SK-N-MC (cell line): ENCODE measurements at places on chromosomes 5 and 9.

- DNase-seq = no peak
These were observed 23.2 kb upstream of the TBC1D9B start for GRCh38 chr5:179930788-179931473.

DNA sequence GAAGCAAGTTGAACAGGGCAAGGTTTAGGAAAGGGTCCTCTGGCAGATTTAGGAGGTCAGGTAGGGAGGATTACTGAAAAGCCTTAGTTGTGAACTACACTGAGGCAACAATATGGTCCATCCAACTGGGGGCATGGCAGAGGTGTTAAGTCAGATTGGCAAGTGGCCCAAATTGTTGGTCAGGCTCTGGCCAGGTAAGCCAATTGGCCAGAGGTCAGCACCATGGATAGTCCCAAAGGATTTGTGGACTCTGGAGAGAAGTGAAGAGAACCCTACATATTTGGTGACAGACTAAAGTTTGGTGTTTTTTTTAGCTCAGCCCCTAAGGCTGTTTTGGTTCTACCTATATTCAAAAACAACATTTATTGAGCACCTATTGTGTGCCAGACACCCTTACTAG lies 39.1 kb upstream of the RASGRF2 start:
- no peak for DNase-seq

- no peak for DNase-seq
These were observed 189.5 kb downstream of the SEMA5A start for GRCh38 chr5:9356351-9356825.

- DNase-seq = peak; percentile 77
These were observed 499.0 kb downstream of the CDH10 start for GRCh38 chr5:24145806-24146205.

GRCh38 chr5:172345881-172346280 lies 62.3 kb upstream of the UBTD2 start:
- no peak for DNase-seq

DNA sequence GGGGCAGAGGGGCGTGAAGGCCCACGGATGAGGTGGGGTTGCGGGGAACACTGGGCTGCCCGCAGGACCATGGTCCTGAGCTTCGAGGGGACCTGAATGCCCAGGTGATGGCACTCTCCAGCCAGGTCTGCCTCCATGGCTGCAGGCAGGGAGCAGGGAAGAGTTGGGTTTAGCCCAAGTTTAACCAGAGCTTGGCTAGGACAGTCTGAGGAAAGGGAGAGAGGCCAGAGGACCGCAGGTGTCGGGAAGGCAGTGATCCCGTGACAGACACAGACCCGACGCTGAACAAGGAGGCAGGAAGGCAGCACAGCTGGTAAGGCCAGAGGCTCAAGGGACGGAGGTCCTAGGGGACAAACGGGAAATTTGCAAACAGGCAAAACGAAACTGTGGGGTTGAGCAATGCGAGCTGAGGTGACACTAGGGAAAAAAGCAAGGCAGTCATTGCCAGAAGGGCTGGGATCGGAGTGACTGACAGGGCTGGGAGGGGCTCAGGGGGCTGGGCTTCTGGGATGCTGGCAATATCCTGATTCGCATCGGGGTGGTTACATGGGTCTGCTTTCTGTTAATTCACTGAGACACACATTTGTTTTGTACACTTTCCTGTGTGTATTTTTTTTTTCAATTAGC lies 25.0 kb downstream of the ARPC5L start:
- no peak for DNase-seq

DNA sequence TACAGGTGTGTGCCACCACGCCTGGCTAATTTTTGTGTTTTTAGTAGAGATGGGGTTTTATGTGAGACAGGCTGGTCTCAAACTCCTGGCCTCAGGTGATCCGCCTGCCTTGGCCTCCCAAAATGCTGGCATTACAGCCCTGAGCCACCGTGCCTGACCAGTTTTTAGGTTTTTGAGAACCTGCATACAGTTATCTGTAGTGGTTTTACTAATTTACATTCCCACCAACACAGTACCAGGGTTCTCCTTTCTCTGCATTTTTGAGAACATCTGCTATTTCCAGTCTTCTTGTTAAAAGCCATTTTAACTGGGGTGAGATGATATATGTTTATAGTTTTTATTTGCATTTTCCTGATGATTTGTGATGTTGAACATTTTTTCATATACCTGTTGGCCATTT lies 12.8 kb downstream of the DMXL1 start:
- DNase-seq = no peak

GRCh38 chr5:9057406-9058000 lies 488.4 kb downstream of the SEMA5A start:
- no peak for DNase-seq

- no peak for DNase-seq
These were observed 29.1 kb upstream of the DUSP1 start for GRCh38 chr5:172800088-172800551.

GRCh38 chr5:10501554-10502075 lies 59.9 kb downstream of the ROPN1L start:
- DNase-seq = no peak

- no peak for DNase-seq
These were observed 77.3 kb downstream of the SLC38A9 start for GRCh38 chr5:55634866-55635265.

GRCh38 chr5:144125163-144125726 lies 45.2 kb downstream of the YIPF5 start:
- DNase-seq = no peak

DNA sequence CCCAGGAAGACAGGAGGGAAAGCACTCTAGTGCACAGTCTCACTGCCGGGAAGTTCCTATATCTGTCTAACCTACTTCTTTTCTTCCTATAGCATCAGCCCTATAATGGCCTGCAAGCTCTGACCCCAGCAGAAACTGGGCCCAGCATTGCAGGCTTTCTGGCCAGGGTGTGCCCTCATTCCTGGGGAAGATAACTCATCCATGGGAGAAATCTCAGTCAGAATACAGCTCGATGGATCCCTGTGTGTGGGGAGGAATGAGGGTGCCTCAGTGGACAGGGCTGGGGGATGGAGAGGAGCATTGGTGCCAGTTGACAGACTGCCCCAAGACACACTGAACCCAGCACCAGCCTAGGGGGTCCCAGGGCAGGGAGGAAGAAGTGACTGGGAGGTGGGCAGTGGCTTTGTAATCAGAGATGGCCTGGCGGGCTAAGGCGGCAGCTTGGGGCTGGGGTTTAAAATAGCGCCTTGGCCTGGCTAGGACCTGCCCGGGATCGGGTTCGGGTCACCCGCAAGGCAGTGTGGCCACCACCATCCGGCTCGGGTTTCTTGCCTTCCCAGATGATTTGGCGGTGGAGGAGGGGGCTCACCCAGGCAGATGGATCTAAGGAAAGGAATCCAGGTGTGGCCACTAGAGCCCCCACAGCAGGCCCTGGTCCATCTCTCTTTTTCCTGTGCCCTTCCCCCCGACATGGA lies 7.6 kb upstream of the CXXC5 start:
- DNase-seq = no peak

DNA sequence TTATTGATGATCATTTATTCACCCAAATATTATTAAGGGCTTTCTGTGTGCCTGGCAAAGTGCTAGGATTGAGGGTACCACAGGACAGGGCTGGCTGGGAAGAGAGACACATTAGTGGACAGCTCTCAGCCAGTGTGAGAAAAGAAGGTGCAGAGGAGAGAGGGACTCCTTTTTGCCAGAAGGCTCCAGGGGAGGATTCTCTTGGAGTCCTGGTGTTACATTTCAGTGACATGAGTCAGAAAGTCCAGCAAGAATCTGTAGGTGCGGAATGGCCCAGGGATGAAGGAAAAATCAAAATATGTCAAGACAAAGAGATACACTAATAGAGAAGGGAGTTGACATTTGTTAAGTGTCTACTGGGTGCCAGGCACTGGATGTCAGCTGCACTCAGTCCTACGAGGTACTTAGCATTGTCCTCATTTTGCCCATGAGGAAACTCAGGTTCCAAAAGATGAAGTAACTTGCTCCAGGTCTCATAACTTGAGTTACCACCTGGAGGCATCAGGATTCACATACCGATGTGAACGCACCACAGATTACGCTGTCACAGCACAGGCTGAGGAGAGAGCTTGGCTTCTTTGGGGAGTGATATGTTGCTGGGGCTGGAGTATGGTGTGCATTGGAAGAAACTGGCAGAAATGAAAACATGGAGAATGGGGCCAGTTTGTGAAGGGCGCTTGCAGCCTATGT lies 60.5 kb downstream of the RASGRF2 start:
- DNase-seq = no peak

DNA sequence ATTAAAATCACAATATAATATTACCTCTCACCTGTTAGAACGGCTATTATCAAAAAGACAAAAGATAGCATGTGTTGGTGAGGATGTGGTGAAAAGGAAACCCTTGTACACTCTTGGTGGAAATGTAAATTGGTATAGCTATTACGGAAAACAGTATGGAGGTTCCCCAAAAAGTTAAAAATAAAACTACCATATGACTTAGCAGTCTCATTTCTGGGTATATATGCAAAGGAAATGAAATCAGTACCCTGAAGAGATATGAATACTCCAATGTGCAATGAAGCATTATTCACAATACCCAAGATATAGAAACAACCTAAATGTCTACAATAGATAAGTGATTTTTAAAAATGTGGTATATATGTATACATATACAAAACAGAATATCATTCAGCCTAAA lies 199.9 kb downstream of the SNX18 start:
- DNase-seq = no peak

- no peak for DNase-seq
These were observed 11.4 kb upstream of the ENG start for GRCh38 chr9:127865645-127866464.

GRCh38 chr5:177434437-177434836 lies 8.0 kb downstream of the GRK6 start:
- no peak for DNase-seq

- DNase-seq = no peak
These were observed 182.1 kb downstream of the FBXL7 start for GRCh38 chr5:15682122-15682521.

- DNase-seq = no peak
These were observed 313.0 kb downstream of the CETN3 start for GRCh38 chr5:90096415-90097081.

GRCh38 chr5:34826347-34826746 lies 12.6 kb upstream of the TTC23L start:
- DNase-seq = no peak

GRCh38 chr5:6781716-6782115 lies 68.5 kb downstream of the TENT4A start:
- no peak for DNase-seq

- no peak for DNase-seq
These were observed 11.8 kb upstream of the TGFBI start for GRCh38 chr5:136016945-136017530.

- DNase-seq = no peak
These were observed 344.3 kb upstream of the ARRDC3 start for GRCh38 chr5:91727463-91727862.

DNA sequence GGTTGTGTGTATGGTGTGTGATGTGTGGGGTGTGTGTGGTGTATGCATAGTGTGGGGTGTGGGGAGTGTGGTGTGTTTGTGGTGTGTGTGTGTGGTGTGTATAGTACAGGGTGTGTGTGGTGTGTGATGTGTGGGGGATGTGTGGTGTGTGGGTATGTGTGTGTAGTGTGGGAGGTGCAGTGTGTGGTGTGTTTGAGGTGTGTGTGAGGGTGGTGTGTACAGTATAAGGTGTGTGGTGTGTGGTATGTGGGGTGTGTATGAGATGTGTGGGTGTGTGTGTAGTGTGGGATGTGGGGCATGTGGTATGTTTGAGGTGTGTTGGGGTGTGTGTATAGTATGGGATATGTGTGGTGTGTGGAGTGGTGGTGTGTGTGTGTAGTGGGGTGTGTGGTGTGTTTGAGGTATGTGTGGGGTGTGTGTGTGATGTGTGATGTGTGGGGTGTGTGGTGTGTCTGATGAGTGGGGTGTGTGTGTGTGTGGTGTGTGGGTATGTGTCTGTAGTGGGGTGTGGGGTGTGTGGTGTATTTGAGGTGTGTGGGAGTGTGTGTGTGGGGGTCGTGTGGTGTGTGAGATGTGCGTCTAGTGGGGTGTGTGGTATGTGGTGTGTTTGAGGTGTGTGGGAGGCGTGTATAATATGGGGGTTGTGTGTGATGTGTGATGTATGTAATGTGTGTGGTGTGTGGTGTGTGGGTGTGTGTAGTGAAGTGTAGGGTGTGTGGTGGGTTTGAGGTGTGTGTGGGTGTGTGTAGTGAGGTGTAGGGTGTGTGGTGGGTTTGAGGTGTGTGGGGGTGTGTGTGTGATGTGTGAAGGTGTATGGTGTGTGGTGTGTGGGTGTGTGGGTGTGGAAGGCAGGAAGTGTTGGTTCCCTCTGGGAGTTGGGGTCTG lies 8.6 kb downstream of the ECSCR start:
- no peak for DNase-seq

GRCh38 chr5:72786676-72787075 lies 29.8 kb upstream of the TNPO1 start:
- no peak for DNase-seq

DNA sequence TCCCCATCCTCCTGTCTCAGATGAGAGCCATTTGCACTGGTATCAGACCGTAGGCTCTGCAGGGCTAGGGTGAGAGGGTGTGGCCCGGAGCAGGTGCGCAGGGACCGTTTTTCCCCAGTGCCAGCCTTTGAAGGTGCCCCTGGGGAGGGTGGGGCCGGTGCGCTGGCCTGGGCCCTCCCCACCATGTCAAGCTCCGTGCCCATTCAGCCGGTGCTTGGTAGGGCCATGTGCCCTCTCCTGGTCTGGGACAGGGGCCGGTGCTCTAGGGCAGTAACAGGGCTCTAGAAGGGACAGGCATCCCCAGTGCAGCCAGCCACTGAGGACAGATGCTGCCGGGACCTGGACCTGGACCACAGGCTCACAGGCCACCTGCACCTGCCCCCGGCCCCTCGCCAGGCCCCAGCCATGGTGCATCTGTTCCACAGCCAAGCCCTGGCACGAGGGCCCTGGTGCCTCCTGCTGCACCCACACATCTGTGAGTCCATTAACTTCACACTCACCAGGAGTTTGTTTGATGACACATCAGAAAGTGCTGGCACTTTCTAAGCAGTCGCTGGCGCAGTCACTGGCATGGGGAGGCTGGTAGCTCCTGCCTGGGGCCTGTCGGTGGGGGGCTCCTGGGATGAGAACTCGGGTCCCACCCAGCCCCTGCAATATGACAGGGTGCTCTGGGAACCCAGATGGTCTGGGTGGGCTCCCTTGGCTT lies 5.0 kb upstream of the QRFP start:
- DNase-seq = no peak

- DNase-seq = no peak
These were observed 66.4 kb upstream of the SLC44A1 start for GRCh38 chr9:105178076-105178475.

DNA sequence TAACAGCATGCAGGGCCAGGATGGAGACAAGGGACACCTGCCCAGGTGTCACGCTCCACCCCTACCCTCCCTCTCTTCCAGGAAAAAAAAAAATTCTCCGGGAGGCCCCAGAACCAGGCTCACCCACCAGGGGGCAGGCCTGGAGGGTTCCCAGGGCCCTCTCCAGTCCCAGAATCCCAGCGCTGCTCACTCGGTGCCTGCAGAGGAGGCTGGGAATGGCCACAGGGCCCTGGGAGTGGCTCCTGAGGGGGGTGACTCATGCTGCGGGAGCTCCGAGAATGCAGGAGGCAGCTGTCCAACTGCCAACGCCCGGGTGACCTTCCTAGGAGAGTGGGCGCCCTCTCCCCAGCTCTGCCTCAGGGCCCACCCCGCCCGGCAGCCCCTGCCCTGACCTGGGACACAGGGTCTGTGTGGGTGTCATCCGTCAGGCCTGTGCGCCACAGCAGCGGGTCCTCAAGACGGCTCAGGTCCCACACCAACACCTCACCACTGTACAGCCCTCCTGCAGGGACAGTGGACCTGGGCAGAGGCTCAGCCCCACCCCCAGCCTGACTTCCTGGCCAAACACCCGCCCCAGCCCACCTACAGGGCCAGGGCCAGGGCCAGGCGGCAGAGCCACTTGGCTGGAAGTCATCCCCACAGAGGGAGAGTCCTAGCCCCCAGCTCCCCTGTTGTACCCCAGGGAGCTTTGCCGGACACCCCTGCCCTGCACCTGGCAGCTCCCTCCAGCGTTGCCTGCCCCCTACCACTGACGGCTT lies 21.2 kb downstream of the DYNC2I2 start:
- DNase-seq = no peak
